Stimulated activated naive CD8-positive, alpha-beta T cell treated with anti-CD3 and anti-CD28 coated beads, Interleukin-15, amount 100 ng/mL, for 72 hours (primary cell): ENCODE measurements at places on chromosomes 6 and 20.
A peak's percentile ranks its signal among the peaks of the same experiment; 100 is the strongest.

- DNase-seq = peak; percentile 70
These were observed 2.4 kb downstream of the JAG1 start for GRCh38 chr20:10671221-10671918.

DNA sequence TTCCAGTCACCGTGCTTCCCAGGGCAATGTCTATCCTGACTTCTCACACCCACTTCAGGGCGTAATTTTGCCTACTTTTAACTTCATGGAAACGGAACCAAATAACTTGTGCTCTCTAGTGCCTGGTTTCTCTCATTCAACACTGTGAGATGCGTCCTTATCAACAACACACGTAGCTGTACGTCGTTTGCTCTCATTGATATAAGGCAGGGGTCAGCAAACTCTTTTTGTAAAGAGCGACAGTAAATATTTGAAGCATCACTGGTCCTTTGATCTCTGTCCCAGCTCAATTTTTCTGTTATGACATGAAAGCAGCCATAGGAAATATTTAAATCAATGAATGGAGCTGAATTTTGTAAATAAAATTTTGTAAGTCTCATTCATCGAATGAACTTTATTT, 239.3 kb upstream of the KCNG1 start:
- no peak for DNase-seq

DNA sequence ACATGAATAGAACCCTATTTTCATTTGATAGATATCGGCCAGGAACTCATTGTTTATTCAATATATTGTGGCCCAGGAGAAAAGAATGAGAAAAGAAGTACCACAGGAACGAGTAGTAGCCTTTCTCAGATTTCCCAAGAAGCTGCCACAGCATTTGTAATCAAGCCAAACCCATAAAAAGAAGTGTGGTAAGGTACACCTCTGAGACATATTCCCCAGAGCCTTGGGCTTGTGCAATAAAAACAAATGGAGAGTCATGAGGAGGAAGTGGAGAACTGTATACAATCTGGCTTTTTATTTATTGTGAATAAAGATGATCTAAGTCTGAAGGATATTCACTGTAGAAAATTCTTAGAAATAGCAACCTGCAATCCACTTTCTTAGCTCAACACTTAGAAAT, 36.7 kb downstream of the KIF6 start:
- DNase-seq = no peak

- DNase-seq = no peak
These were observed 98.6 kb upstream of the SUPT3H start for GRCh38 chr6:45476341-45476740.

DNA sequence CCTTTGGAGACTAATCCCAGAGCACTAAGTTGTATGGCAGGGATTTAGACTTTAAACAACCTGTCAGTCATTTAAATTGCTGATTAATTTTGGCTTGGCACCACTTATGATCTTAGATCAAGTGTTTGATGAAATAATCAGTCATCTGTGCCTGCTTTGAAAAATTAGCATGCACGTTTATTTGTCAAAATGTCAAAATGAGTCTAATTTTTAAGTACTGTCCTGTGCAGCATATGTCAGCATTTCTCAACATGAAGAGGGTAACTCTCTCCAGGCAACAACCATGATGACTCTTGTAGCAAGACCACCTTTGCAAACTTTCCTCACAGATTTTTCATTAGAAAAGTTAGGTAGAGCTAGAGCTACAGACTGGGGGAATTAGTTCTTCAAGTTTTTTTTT, 155.7 kb upstream of the GJE1 start:
- DNase-seq = no peak

GRCh38 chr6:158799051-158799792, 19.9 kb downstream of the EZR start:
- no peak for DNase-seq

- no peak for DNase-seq
These were observed 22.4 kb upstream of the KIAA0408 start for GRCh38 chr6:127481628-127482027.

GRCh38 chr20:58800134-58800871, 50.4 kb downstream of the GNAS-AS1 start:
- no peak for DNase-seq

GRCh38 chr20:4369798-4370124, 351.9 kb upstream of the PRND start:
- DNase-seq = peak; percentile 42
